ENCODE measurements at places on chromosomes 4 and X.
A peak's percentile ranks its signal among the peaks of the same experiment; 100 is the strongest.

DNA sequence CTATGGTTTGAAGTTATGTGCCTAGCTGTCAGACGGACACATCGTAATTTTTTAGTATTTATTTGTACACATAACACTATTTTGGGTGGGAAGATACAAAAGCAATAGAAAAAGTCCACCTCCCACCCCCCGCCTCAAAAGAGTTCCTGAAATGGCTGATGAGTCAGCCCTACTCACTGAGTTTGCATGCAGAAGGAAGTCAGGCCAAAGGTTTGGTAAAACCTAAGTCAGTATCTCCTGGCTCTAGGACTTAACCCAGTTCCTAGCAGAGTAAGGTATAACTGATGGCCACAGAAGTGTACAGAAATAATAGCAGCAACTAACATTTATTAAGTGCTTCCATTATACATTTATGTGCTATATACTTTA is 2.9 kb upstream of the KLHL2 start:
- DNase-seq: peak; percentile 1

GRCh38 chr4:104942990-104943743 is 203.5 kb upstream of the TET2 start:
- DNase-seq: no peak

DNA sequence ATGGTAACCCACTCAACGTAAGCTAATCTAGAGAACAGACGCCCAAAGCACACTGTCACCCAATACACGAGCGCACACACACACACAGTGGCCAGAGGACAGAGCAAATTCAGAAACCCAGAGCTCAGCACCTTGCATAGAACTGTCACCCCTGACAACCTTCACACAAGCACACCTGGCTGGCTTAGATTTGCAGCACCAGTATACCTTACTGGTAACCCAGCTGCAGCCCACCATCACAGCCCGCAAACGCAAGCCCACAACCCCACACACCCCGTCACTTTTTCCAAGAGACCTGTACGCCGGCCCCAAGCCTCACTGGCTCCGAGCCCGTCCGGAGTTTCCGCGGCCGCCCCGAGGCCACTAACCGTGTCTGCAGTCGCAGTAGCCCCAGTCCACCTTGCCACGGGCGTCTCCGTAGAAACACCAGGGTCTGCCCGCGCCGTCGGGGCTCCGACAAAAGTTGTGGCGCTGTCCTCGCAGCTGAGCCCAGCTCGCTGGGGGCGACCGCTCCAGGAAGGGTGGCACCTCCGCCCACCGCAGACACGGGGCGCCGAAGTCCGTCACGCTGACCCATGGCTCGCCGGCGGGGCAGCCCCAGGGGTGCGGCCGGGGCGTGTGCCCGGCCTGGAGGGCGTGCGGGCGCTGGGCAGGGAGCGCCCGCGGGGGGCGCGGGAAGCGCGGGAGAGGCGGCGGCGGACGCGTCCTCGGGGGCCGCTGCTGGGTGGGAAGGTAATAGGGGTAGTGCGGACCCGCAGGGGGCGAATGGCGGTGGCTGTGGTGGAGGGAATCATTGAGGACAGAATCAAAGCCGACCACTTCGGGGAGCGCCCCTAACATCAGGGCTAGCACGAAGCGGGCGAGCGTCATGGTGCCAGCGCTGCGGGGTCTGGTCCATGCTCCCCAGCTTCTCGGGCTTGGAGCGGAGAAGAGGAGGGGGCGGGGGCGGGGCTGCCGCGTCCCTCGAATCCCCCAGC is 664 bp downstream of the PRSS12 start:
- DNase-seq: no peak

- no peak for DNase-seq
Measured at GRCh38 chrX:68763481-68763880, 65.3 kb upstream of the EFNB1 start.

- no peak for DNase-seq
Measured at GRCh38 chr4:11408233-11408967, 20.3 kb downstream of the HS3ST1 start.

GRCh38 chr4:95869961-95870500 is 30.1 kb downstream of the PDHA2 start:
- DNase-seq: no peak

DNA sequence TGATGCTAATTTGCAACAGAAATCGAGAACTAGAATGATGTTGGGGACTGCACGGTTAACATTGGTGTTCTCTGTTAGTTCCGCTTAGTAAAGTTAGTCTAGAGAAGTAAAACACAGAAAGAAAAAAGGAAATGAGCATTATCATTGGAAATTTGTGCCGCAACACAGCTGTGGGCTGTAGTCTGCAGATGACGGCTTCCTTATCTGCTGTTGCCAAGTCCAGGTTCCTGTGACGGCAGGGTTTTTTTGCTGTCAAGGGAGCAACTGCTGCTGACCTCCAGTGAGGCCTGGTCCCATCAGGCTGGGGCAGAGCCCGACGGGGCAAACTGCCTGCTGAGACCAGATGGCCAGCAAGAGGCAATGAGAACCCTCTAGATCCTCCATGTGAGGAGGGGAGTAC is 38.9 kb upstream of the PHEX start:
- DNase-seq: no peak

DNA sequence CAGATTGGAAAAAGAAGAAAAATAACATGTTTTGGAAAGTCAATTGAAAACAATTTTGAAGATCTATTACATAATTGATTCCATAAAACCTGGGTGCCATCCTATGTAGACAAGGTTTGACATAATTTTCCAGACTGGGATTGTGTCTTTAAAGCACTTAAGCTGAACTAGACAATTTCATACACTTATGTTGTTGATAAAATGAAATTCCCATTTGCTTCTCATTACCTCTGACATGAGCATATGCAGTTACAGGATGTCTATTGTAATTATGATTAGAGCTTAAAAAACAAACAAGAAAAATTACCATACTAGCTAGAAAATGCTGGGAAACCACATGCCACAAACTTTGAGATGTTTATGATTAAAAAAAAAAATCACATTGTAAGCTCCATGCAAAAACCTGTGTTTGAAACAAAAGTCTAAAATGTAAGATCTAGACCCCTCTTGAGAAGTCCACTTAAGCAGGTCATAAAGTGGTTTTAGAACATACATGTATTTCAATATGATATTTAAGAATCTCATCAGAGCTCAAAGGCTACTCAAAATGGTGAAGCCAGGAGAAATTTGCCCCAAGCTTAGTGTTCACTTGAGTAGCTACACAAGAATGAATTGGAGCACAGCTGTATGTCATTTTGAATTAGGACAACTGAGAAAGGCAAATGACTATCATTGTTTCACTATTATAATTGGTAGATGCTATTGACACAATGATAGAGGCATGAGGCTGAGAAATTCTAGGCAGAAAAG is 181.1 kb upstream of the PABPC4L start:
- no peak for DNase-seq

Measured in stimulated activated CD4-positive, alpha-beta T cell treated with anti-CD3 and anti-CD28 coated beads, Interleukin-12 subunit alpha, Interleukin-12 subunit beta, amount 100 ng/mL, for 24 hours (primary cell).